ENCODE measurements at places on chromosomes 13 and 19.

DNA sequence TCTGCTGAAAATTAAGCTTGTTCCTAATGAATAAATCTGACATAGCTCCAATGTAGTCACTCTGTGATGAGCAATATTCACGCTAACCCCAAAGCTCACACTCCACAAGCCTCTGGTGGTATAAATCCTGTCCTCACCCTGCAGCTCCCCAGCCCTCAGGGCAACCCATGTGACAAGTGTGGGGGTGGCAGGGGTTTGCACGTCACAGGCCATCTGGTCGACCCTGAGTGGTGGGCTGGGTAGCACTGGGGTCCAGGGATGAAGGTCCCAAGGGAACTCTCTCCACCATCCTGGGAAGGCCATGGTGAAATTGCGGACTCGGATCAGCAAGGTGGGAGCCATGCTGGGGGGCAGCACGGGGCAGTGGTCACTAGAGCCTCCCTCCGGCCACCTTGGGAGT, 100.0 kb upstream of the SOX1 start:
- DNase-seq = no peak

DNA sequence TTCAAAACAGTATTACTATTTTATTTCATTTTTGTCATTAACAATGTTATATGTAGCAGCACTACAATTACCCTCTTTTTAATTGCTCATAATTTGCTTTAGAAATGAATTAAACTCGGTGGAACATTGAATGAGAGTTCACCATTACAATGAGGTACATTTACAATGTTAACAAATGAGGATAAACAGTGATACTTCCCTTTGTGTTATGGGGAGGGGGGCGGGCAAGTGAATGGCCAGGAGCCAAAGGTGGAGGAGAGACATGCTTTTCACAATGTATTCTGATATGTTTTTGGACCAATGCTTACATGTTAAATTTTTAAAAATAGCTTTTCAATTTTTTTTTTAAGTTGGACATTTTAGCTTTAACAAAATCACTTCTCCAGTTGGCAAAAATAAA, 34.2 kb downstream of the NALCN start:
- no peak for DNase-seq

GRCh38 chr13:22076658-22077057, 405.8 kb downstream of the FGF9 start:
- DNase-seq = no peak

DNA sequence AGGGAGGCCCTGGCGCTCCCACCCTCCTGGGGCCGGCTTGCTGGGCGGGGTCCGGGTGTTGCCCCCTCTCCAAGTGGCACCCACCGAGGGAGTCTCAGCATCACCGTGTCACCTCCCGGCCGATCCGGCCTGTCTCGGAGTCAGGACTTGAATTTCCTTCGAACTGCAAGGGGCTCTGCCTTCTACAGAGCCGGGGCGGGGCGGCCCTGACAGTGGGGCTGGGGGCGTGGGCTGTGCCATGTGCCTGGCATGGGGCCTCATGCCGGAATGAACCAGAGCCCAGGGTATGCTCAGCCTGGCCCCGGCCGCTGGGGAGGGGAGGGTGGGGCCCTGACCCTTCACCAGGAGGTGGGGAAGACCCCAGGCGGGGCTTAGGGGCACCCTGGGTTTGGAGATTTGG, 47.0 kb upstream of the TCF3 start:
- DNase-seq = no peak

- DNase-seq = no peak
These were observed 9.5 kb upstream of the VN1R1 start for GRCh38 chr19:57466489-57466888.

- DNase-seq = no peak
These were observed 28.2 kb upstream of the KPNA3 start for GRCh38 chr13:49820591-49821215.

GRCh38 chr19:30930941-30931706, 418.1 kb downstream of the TSHZ3 start:
- DNase-seq = no peak

DNA sequence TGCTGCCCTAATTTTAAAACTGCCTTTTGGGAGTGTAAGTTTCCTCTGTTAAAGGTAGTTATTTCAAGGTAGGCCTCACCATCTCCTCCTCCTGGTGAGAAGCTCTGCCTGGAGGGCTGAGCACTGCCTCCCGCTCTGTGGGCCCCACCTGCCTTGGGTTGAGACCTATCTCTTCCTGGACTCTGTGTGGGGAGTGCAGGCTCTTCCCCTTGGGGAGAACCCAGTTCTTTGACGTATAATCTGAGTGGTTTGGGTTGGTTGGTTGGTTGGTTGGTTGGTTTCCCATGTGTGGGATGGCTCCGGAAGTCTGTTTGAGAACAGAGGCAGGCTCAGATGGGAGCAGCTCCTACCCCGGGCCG, 39.1 kb downstream of the ACTN4 start:
- DNase-seq = peak; percentile 70

- no peak for DNase-seq
These were observed 118.1 kb upstream of the SOX1 start for GRCh38 chr13:111948811-111949210.

DNA sequence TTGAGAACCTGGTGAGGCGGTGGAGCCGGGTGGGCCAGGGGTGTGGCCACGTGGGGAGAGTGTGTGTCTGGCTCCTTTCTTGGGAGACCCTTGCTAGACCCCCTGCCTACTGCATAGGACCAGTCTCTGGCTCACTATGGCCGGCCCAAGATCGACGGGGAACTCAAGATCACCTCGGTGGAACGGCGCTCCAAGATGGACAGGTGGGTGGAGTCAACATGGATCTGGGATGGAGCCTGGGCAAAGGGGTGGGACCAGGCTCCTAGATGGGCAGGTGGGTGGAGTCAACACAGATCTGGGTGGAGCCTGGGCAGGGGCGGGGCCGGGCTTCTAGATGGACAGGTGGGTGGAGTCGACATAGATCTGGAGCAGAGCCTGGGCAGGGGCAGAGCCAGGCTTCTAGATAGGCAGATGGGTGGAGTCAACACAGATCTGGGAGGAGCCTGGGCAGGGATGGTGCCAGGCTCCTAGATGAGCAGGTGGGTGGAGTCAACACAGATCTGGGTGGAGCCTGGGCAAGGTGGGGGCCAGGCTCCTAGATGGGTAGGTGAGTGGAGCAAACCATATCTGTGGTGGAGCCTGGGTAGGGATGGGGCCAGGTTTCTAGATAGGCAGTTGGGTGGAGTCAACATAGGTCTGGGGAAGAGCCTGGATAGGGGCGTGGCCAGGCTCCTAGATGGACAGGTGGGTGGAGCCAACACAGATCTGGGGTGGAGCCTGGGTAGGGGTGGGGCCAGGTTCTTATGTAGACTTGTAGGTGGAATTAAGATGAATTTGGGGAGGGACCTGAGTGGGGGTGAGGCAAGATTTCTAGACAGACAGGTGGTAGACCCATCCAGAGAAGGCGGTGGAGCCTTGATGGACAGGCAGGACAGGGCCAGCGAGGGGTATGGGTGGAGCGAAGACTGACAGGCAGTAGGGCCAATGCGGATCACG, 56.5 kb downstream of the VAV1 start:
- DNase-seq = no peak
